Sciatic nerve (tissue), 2 donors: ENCODE measurements at places on chromosomes 4 and X. TPM values are rescaled to one million over a fixed set of nuclear protein-coding genes. Genes with fewer than 3 reads are reported as not detected.

Gene EDNRA
- total RNA-seq = 22.8 TPM

DNA sequence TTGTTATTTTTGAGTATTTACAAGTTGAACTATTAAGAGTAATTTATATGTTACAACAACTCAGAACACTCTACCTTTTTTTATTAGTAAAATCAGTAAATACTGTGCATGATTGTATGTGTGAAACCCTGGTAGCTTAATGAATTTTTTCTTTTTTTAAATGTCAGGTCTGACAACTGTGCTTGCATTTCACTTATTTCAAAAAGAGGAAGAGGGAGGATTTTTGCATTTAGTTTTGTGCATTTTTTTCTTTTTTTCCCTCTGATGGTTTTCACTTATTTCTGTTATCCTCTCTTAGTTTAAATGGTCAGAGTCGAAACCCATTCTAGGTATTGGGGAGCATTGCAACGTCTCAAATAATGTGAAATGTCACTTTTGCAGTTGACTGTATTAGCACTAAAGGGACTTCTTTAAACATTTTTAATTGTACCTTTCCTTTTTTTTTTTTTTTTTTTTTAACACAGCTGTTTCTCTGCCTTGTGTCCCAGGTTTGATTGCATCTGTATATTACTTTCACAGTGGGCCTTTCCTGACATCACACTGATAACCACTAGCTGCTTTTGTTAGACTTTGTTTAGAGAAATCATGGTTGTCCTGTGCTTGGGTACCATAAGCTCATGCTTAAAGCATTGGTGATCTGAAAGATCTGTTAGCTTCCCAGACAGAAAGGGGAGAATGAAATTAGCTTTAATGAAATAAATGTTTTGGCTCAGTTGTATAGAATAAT, 28.5 kb downstream of the MOB1B start:
- DNase-seq = no peak

- DNase-seq = peak; percentile 61
Measured at GRCh38 chr4:38190717-38191178, 230.6 kb downstream of the PTTG2 start.

Gene WDR17
- 8.0 TPM for total RNA-seq

Gene C4orf17
- total RNA-seq = not detected

DNA sequence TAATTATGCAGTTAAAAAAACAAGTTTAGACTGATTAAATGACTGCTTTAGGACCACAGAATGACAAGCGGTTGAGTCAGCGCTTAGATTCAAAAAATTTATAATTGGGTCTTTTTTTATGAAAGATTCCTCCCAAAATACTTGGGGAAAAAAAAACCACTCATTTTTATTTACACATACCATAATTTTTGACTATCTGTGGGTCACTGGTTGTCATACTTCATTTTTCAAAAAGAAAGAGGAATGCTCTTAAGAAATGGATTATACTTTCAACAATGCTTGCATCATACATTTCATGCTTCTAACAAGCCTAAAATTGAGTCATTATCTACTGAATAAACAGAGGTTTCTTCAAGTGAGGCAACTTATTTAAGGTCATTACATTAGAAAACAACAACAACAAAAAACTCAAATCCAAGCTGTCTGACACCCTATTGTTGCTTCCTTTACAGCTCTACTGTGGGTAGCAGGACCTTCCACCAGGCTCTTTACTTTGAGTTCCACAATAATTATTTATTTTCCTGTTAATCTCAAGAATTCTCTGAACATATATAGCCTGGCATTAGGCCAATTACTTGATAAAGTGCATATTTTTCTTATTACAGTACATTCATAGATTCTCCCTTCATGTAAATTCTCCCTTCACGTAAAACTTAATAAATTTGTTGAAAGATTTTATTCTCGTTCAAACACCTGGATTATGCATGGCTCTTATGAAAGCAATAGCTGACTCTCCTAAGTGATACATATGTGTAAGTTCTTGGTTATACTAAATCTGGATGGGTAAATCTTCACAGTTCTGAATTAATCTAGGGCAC, 445.5 kb downstream of the PCDH10 start:
- no peak for DNase-seq

DNA sequence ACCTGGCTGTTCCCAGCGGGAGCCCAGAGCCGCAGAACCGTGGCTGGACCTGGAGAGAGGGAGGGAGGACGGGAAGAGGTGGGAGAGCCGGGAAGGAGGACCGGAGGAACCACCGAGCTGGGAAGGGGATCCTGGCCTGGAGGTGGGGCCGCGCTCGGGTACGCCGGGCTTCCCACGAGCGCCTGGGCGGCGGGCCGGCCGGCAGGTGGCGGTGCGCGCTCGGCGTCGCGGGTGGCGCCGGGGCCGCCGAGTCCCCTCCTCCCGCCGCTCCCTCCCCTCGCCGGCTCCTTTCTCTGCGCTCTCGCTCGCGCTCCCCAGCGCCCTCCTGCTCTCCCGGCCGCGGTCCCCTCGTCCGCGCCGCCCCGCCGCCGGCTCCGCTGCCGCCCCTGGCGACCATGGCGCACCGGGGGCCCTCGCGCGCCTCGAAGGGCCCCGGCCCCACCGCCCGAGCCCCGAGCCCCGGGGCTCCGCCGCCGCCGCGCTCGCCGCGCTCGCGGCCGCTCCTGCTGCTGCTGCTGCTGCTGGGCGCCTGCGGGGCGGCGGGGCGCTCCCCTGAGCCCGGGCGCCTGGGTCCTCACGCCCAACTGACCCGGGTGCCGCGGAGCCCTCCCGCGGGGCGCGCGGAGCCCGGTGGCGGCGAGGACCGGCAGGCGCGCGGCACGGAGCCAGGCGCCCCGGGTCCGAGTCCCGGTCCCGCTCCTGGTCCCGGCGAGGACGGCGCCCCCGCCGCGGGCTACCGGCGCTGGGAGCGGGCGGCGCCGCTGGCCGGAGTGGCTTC, at the start of gene SORCS2:
TSS of gene SORCS2 (plus strand) at position 287 of the 778 bp plus-strand sequence.
- DNase-seq = peak; percentile 84

- no peak for DNase-seq
Measured at GRCh38 chrX:41026702-41027078, 58.6 kb upstream of the USP9X start.

DNA sequence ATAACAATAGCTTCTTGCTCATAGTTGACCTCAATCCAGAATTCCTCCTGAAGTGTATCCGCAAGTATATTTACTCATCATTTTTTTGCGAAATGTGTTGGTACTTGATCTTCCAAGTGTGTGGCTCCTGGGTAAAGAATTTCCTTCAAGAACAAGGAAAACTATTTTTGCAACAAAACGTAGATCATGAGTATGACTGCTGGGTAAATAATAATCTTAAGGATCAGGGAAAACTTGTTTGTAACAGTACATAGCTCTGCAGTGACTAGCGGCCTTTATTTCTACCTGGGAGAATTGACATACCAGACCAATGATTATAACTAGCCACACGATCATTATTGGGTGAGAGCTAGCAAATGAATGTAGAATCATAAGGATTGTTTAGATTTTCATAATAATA, 1311.7 kb downstream of the ARAP2 start:
- DNase-seq = no peak

DNA sequence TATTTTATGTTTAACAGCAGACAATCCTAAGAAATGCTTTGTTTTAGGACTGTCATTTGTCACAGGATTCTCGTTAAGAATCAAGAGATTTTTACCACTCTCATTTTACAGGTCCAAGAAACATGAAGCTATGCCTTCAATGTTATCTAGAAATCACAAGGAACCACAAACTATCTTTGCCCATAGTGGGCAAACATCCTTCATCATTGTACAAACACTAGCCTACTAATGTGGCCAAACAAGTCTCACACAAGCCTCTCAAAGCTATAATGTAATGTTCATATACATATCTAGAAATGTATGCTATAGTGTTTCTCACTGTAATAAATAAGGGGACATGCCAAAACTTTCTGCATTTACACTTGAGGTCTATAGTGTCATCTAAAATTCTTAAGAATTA, 26.8 kb downstream of the ZMAT1 start:
- no peak for DNase-seq

Gene PASD1
- total RNA-seq = not detected

DNA sequence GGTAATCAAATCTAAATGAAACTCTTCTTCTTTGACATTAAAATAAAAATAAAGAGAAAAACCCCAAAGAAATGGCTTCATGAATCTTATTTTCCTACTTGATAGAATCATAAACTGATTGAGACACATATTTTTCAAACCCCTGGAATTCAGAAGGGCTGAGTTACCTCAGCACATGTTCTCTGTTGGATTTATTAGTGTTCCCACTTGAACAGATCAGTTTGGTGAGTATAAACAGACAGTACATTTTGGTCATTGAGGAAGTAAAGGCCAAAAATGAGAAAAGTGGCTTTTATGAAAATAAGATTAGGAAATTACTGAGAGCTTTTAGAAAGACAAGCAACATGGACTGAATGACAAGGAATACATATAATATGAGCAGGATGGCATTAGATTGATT, 620.4 kb downstream of the ANKRD50 start:
- no peak for DNase-seq

Gene PABPC4L
- 1.9 TPM for total RNA-seq

Gene TKTL2
- 0.18 TPM for total RNA-seq

Gene IL2
- total RNA-seq = not detected

Gene SCD5
- total RNA-seq = 50.6 TPM

- no peak for DNase-seq
Measured at GRCh38 chr4:53608649-53609048, 17.4 kb upstream of the LNX1 start.

GRCh38 chrX:27391623-27392022, 71.5 kb downstream of the PPP4R3C start:
- DNase-seq = no peak

Gene GPAT3
- 7.8 TPM for total RNA-seq

- DNase-seq = no peak
Measured at GRCh38 chrX:18970465-18970864, 13.4 kb downstream of the PHKA2 start.

DNA sequence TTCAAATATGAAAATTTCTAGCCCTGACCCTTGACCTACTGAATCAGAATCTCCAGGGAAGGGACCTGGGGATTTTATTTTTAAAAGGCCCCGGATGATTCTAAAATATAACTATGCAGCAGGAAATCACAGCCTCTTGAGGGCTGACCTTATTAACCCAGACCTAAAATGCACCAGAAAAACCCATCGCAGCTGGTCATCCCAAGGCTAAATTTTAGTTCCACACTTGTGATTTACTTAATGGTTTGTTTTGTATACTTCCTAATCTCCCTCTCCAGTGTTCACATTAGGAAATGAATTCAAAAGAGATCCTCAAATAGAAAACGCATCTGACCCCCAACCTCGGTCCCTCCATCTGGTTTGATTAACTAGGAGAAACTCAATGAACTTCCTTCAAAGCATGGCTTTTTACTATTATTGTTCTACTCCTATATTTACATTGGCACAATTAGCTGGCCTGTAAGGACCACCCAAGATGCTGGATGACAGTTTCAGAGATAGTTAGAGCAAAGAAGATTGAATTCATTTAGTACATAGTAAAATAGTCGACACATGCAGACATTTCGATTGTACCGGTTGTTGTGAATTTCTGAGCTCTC, 147.8 kb upstream of the MED14 start:
- no peak for DNase-seq

DNA sequence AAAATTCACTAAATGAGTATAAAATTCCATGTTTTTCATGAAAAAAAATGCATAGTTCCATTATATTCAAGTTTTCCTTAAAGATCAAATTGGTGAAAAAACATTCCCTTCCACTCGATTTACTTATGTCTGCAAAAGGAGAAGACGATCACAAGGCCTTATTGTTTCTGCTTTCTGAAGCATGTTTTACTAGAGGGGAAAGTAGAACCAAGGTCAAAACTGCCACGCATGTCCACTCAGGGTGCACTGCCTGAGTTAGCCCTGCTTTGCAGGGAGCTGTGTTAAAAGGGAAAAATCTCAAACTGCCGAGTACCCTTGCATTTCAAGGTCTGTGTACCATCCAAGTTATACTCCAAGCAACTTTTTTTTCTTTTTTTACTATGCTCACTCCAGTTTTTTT, 57.2 kb downstream of the TRAPPC11 start:
- DNase-seq = no peak

GRCh38 chrX:107576841-107577240, 51.5 kb upstream of the PRPS1 start:
- no peak for DNase-seq

Gene ADGRA3
- 21.4 TPM for total RNA-seq

Gene ARMCX6
- total RNA-seq = 43.4 TPM

DNA sequence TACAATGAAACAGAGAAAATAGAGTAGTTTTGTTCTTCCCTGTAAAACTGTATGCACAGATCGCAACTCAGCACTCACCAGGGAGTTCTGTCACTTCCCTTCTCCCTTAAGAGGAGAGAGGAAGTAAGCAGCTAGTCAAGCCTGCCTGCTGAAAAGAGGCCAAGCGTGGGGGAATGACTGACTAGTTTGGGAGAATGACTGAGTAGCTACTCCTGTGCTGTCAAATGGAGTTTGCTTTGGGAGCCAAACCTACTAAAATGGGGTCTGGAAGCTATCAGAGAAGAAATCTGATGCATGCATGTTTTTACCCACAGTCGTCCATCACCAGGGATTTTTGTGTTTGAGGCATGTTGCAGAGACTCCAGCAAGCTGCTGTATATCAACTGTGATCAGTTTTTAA, 54.6 kb upstream of the LHFPL1 start:
- DNase-seq = no peak

Gene HHIP
- total RNA-seq = 7.8 TPM

- DNase-seq = no peak
Measured at GRCh38 chr4:110452546-110452945, 23.4 kb upstream of the ENPEP start.

DNA sequence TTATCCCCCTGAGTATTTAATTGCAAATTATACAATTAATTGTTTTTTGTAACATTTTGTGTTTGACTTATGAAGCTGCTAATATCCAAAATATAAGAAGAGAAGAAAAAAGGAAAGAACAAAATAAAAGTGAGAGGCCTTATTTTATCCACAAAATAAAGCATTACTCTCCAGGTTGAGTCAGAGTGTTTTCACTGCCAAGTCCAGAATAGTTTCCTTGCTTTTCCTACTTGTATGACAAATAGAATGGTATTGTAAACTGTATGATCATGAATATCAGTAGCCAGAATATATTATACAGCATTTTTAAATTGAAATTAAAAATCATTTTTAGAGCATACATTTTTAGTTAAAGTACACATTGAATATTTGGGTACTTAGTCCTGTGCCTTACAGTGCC, 237.8 kb downstream of the NDST4 start:
- no peak for DNase-seq

Gene CFAP299
- total RNA-seq = 0.22 TPM

Gene JAKMIP1
- 0.76 TPM for total RNA-seq

- DNase-seq = no peak
Measured at GRCh38 chr4:95472534-95472933, 76.2 kb downstream of the UNC5C start.

Gene GAB1
- 279 TPM for total RNA-seq

DNA sequence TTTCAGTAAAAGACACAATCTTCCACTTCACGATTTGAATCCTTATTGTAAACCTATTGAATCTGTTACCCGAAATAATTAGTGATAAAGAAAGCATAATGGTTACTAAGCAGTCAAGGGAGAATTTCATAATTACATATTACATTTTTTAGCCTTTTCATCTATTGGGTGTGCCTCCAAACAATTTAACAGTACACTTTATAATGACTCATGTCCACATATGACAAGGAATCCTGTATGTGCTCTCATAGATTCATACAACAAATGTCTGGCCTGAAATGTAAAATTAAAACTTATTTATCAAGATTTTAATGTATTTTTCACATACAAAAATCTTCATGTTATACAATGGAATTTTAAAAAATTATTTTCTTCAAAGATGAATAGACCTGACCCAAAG, 39.4 kb downstream of the PPP3CA start:
- no peak for DNase-seq
